Smooth muscle cell of the brain vasculature (primary cell): ENCODE measurements at places on chromosomes 16 and 17.

- peak; percentile 45 for DNase-seq
Observed at GRCh38 chr16:72894293-72895151, 153.4 kb downstream of the ZFHX3 start.

DNA sequence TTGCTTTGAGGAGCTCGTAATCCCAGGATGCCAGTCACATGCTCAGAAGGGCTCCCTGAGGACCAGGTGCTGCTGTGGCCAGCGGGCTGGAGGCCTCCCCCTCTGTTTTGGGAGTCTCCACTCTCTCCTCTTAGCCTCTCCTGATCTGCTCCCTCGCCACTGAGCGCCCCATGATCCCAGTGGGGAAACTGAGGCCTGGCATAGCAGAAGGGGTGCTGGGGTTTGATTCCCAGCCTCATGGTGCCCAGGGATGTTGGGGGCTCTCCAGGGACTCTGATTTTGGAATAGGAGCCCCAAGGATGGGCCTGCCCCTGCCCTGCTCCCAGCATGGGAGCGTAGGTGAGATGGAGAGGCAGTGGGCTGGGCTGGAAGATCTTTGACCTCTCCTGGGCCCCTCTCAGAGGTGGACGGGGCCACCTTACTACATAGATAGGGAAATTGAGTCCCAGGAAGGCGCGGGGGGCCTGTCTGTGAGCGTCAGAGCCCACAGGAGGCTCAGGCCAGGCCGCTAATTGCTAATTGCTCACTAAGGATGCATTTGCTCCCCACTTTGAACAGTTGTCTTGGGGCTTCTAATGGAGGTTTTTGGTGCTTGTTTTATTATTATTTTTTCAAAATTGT, 525 bp upstream of the ADCY7 start:
- no peak for DNase-seq

DNA sequence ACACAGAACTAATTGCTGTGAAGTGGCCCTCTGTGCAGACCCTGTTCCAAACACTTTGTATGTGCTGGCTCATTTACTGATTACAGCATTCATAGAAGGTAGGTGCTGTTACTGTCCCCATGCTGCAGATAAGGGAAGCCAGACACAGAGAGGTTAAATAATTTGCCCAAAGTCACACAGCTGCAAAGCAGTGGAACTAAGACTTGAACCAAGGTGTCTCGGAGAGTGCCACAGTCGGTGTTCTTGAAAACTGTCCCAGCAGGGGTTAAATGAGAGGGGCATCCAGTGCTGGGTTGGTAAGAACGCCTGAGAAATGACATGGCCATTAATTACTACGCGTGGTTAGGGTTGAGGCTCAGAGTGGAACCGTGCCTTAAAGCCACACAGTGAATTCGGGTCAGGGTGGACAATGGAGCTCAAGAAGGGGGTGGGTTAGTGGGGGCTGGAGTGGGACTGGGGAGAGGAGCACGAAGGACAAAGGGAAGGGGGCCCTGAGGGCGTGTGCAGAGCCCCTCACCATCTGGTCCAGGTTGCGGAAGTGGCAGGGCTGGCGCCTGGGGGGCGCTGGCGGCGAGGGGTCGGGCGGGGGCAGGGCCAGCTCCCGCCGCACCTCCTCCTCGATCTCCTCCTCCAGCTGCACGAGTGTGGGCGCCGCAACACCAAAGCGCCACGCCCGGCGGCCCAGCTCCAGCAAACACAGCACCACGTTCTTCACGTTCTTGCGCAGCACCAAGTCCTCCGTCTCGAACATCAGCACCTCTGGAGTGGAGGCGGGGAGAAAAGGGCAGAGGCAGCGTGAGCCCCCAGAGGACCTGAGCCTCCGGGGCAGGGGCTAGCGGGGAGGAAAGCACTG, 3.3 kb downstream of the GAS2L2 start:
- no peak for DNase-seq

- no peak for DNase-seq
Observed at GRCh38 chr17:14712611-14713021, 411.7 kb downstream of the HS3ST3B1 start.

- DNase-seq, result no peak
Observed at GRCh38 chr17:5630434-5630833, 46.1 kb upstream of the NLRP1 start.

DNA sequence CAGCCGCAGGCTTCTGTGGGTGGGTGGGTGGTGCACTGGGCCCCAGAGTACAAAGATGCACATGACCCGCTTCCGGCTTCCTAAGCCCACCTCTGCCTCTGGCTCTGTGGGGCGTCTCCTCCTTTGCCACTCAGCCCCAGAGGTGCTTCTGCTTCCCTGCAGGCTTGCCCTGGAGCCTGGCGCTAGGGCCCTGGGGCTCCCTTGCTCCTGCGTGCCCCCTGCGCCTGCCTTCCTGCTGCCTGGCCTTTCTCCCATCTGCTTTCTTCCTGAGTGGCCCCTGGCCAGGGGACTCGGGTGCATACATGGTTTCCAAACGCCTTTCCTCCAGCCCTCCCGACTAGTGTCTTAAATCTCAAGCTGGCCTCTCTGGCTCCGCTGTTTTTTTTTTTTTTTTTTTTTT, 3.4 kb downstream of the WWOX start:
- no peak for DNase-seq

DNA sequence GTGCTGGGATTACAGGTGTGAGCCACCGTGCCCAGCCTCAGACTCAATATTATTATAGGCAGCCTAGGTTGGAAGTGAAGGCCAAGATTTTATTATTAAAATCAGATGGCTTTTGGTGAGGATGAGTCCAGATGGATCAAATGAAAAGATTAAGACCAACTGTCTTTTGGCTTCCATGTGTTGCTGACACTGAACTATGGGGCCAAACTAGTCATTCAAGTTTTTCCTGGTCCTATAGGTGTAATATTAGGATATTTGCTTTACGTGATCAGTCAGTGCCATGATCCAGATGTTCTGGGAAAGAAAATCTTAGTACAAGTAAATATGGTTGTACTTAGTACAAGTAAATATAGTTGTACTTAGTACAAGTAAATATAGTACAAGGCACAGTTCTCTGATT, 140.6 kb downstream of the MAP2K6 start:
- no peak for DNase-seq

- no peak for DNase-seq
Observed at GRCh38 chr16:83898463-83899271, at the start of gene MLYCD. Gene MLYCD (plus strand): TSS chr16:83899115. CDS start chr16:83899145, 30 bp downstream.

GRCh38 chr16:7140899-7141298, 191.7 kb upstream of the RBFOX1 start:
- DNase-seq, result no peak

DNA sequence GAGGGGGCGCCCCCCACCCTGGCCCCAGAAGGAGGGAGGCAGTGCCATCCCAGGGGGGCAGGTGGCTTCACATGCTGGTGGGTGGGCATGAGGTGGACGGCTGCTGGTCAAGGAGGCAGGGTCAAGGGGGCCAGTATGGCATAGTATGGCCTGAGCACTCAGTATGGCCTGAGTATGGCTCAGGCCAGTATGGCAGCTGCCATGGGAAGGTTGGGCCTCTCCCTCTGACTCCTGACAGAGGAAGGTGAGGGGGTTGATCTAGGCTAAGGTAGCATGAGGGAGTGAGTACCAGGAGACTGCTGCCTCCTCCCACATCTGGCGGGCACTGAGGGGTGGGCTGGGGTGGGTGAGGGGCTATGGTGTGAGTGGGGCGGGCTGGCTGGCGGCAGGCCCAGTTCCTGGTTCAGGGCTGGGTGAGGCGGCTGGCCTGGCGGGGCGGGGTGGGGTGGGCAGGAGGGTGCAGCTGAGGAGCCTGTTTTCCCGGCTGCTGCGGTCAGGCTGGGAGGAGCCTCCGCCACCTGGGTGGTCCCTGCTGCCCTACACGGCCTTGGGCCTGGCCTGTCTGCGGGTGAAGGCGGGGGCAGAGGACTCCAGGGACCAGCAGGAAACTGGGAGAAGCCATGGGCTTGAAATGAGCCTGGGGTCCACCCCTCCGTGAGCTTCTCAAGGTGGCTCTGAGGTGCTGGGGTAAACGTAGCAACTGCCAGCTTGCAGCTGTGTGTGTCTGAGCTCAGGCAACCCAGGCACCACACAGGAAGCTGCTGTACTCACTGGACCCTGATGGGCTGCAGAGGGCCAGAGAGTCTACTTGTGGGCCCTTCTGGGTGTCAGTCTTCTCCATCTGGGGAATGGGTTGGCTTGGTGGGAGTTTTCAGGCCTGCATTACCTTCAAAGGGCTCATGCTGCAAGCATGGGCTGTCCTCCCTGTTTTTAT, 57.0 kb downstream of the RAI1 start:
- no peak for DNase-seq

DNA sequence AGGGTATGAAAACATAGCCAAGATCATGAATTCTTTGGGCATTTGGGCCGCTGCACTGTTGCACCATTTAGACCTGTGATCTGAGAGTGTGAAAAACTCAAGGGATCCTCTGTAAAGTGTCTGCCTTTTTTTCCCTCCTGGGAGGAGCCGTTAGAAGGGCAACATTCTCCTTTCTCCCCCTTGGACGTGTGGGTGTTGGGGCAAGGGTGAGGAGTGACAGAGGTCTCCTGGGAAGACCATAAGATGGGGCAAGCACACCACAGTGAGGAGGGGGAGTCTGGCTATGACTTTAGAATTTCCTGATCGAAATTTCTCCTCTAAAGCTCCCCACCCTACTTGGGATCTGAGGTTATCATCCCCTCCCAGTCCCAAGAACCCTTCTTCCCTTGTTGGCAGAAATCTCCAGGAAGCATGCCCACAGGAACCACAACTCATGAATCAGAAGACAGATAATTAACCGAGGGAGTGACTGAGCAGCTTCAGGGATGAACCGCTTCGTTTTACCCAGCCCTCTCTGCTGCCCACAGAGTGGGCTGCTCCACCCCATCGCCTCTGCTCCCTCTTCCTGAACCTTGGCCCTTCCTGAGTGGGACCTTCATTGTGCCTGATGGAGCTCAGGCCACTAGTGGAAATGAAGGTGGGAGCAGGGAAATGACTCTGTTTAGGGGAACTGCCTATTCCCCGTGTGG, 4.2 kb downstream of the ITGB3 start:
- DNase-seq, result no peak

DNA sequence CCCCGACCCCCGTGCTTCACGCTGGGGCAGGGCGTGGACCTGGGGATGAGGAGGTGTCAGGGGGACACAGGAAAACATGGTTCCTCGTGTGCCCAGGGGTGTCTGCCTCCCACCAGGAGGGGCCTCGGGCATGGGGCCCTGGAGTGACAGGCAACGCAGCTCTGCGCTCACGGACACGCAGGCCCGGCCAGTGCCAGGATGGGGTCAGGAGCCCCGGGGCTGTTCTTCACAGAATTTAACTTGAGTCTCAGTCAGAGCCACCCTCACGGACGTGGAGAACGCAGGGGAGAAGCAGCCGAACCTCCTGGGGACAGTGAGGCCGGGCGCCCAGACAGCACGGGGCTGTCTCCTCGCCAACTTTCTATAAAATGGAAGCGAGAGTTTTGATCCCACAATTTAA, 16.7 kb downstream of the UNKL start:
- no peak for DNase-seq

- DNase-seq, result no peak
Observed at GRCh38 chr17:56440419-56440818, 153.1 kb upstream of the NOG start.

DNA sequence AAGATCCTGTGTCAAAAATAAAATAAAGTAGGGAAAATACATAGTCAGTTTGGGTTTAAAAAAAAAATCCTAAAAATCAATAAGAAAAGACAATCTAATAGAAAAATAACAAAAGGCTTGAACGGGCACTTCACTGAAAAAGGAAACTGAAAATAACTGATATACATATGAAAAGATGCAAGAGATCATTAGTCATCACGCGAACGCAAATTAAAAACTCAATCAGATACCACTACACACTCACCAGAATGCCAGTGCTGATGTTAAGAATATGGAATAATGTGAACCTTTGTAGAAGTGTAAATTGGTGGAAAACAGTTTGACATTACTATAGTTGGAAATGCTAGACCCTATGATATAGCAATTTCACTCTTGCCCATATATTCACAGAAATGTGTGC, 14.6 kb downstream of the GNGT2 start:
- no peak for DNase-seq

DNA sequence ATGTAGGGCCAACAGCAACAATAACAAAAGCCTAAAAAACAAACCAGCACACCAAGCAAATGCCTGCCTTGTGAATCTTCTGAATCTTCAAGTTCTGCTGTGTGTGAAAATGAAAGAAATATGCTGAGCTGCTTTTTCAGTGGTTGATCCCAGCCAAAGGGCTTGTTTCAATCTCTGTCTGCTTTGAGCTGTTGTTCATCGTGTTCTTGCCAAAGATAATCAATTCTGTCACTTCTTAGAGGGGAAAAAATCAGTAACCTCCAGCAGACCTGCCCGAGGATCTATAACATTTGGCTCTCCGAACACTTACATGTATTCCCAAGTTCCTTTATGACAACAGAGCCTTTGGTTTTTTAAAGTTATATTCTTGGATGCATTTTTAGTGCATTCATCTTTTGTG, 65.9 kb downstream of the VPS35L start:
- no peak for DNase-seq

GRCh38 chr17:17500999-17501605, 4.9 kb upstream of the RASD1 start:
- DNase-seq, result no peak

- DNase-seq, result no peak
Observed at GRCh38 chr17:17693253-17694168, 12.3 kb downstream of the RAI1 start.

DNA sequence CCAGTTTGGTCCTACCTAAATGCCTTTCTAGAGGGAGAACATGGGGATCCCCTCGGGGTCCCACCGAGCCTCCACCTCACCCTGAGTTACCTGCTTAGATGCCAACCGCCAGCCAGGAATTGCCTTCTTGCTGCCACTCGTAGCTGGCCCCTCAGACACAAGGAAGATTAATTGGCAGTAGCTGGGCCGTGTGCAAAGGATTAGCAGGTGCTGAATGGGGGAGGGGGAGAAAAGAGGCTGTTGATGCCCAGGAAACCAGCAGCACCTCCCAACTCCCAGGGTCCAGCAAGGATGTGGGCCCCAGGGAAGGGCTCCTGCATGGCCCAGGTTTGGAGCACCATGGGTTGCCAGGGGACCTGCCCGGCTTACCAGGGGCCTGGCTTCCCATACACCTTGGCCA, at the start of gene CNGB1:
TSS of gene CNGB1 (minus strand) at position 159 of the 400 bp plus-strand sequence. CDS start 3,842 bp downstream, outside the sequence.
- DNase-seq, result no peak
